Cortex of kidney (tissue), 1 donor: ENCODE measurements at places on chromosomes 4 and X.

DNA sequence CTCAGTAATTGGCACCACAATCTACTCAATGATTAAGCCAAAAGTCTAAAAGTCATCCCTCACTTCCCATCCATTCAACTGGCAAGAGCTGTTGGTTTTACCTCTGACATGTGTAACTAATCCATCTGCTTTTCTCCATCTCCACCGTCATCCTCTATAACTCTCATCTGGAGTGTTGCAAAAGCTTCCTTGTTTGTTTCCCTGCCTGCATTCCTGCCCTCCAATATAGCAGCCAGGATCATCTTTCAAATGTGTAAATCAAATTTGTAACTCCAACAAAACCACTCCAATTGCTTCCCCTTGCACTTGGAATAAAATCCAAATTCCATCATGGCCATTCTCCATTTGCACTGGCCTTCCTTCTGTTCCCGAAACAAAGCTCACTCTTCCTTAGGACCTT, 4.3 kb upstream of the PLAC8 start:
- DNase-seq = no peak

- no peak for DNase-seq
These were observed 10.2 kb downstream of the ATXN3L start for GRCh38 chrX:13309631-13310030.

DNA sequence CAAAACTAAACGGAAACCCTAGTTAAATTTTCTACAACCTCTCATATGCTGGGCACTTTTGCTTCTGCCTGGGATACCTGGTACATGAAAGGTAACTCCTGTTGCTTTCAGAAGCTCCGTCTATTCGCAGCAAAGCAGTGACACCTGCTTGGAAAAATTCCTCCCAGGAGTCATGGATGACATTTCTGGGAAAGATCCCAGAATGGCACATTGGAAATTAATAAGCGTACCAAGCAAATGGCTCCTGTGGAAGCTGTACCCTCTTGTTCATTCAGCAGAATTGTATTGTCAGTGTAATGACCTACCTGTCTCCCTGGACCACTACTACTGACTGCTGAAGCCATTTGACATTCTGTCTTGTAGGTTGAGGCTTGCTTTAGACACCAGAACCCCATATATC, 349.7 kb upstream of the NOCT start:
- no peak for DNase-seq

GRCh38 chr4:51918251-51918650, 75.3 kb downstream of the DCUN1D4 start:
- DNase-seq = no peak

- no peak for DNase-seq
These were observed 35.9 kb downstream of the PNMA5 start for GRCh38 chrX:152958047-152958446.

DNA sequence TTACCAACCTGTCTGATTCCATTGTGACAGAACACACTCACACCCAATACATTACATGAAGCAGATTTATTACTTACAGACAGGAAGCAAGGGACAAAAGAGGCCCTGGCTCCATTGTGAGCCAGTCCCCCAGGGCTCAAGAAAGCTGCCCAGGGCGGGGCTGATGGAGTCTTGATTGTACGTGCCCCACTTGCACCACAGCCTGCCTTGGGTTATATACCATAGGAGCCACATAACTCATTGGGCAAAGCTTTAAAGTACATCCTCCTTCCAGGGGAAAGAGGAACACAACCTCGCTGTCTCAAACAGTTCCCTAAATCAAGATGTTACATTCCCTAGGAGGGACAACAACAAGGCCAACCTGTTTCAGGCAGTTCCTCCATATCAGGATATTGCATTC, 3.4 kb upstream of the ZRSR2 start:
- no peak for DNase-seq

- DNase-seq = no peak
These were observed 25.1 kb downstream of the ADAD1 start for GRCh38 chr4:122403861-122404260.

DNA sequence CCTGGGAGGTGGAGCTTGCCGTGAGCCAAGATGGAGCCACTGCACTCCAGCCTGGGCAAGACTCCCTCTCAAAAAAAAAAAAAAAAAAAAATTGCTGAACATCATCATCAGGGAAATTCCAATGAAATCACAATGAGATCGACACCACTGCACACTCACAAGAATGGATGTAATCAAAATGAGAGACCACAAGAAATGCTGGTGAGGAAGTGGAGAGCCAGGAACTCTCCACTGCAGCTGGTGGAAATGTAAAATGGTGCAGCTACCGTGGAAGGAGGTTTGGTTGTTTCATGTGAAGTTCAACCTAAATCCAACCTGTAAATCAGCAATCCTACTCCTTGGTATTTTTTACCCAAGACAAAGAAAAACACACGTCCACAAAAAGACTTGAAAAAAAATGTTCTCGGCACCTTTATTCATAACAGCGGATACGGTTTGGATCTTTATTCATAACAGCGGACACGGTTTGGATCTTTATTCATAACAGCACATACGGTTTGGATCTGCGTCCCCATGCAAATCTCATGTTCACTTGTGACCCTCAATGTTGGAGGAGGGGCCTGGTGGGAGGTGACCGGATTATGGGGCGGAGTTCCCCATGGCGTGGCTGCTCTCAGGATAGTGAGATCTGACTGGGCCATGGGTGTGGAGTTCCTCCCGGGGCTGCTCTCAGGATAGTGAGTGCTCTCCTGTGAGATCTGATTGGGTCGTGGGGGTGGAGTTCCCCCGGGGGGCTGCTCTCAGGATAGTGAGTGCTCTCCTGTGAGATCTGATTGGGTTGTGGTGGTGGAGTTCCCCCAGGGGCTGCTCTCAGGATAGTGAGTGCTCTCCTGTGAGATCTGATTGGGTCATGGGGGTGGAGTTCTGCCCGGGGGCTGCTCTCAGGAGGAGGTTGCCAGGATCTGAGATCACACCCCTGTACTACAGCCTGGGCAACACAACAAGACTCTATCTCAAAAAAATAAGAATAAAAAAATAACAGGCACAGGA, 7.7 kb downstream of the GAK start:
- DNase-seq = no peak

GRCh38 chr4:159757499-159757898, 654.6 kb downstream of the RAPGEF2 start:
- no peak for DNase-seq

DNA sequence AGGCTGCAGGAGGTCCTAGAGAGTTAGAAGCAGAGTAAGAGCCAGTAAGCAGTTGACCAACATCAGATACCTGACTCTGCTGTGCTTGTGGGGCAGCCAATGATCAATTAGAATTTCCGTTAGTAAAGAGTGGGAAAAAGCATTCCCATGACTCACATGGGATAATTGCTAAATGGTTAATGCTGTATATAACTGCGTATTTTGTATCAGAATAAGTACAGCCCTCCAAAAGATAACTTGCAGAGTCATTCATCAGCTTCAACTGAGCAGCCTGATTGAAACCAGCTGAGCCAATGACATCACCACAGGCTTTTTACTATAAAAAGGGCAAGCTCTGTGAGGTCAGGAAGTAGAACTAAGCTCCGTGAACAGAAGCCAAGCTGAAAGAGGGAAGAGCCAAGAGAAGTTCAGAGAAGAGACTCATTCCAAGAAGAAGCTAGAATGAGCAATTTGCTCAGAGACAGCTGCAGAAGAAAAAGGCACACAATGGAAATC, 67.9 kb downstream of the PPP3CA start:
- no peak for DNase-seq

DNA sequence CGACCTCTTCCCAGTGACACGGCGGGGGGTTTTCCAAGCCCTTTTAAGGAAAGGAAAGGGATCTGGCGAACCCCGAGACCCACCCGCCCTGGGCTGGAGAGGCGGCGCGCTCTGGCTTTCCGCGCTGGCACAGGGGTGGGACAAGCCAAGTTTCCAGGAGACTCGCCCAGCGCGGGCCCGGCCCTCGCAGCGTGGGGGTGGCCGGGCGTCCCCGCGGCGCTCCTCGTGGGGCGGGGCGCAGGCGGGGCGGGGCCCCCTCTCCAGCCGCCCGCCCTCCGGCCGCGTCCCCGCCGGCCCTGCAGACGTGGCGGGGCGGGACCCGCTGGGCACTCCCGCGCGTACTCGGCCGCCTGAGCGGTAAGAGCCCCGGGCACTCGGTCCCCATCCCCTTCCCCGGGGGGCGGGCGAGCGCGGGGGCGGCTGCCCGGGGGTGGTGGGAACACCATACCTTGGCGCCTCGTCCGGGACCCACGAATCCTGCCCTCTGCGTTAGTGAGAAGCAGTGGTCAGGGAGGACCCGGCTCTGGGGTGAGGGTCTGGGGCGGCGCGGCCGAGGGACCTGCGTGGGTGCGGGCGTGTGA, at the start of gene FAM114A1:
Gene FAM114A1, plus strand, starts transcription at position 329 of the 581 bp plus-strand sequence. CDS start 10,273 bp downstream, outside the sequence.
- DNase-seq = no peak

DNA sequence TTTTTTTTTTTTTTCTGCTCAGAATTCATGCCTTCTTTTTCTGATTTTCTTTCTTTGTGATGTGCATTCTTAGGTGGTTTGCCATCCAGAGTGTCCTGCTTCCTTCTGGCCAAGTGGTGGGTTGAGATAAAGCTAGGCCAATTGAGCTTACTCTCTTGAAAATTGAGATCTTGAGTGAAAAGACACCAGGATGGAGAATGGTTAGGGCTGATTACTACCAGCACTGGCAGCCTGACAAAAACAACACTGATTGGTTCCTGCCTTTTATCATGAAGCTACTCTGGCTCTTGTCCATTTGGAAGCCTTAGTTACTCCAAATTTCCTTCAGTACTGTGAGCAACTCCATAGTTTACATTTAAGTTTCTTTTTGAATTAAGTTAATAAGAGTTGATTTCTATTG, 404.0 kb downstream of the PPARGC1A start:
- DNase-seq = no peak

- DNase-seq = no peak
These were observed 32.5 kb downstream of the TLL1 start for GRCh38 chr4:165905405-165906027.

GRCh38 chr4:121777625-121778024, 12.7 kb upstream of the SMIM43 start:
- no peak for DNase-seq

- DNase-seq = no peak
These were observed 20.2 kb downstream of the CCNG2 start for GRCh38 chr4:77177199-77177598.

GRCh38 chrX:141632124-141632523, 42.6 kb downstream of the SPANXA2 start:
- DNase-seq = no peak

DNA sequence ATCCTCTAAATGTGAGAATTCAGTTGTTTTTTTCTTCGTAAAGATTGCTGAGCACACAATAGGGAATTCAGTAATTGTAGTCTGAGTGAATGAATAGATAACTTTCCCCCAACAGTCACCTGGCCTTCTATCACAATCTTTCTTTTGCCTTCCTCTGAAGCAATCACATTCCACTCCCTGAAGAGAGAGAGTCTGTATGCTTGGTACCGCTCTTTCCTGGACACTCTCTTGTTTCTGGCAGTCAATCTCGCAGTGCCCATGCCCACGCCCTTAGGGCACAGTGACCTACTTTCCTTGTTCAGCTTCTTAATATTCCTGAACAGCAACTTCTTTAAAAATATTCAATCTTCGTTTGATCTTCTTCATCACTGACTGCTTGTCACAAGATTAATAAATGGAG, 255.9 kb downstream of the ADAMTS3 start:
- no peak for DNase-seq

GRCh38 chr4:87317527-87317926, 5.2 kb downstream of the HSD17B13 start:
- DNase-seq = no peak

DNA sequence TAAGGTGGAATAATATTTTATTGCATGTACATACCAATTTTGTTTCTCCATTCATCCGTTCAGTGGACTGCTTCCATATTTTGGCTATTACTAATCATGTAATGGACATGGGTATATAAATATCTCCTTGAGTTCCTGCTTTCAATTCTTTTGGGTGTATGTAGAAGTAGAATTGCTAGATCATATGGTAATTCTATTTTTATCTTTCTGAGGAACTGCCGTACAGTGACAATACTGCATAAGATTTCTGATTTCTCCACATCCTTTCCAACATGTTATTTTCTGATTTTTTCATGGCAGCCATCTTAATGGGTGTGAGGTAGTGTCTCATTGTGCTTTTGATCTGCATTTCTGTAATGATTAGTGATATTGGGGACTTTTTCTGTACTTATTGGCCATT, 19.2 kb downstream of the ALPK1 start:
- no peak for DNase-seq
